ENCODE measurements at places on chromosomes 3 and 15.

DNA sequence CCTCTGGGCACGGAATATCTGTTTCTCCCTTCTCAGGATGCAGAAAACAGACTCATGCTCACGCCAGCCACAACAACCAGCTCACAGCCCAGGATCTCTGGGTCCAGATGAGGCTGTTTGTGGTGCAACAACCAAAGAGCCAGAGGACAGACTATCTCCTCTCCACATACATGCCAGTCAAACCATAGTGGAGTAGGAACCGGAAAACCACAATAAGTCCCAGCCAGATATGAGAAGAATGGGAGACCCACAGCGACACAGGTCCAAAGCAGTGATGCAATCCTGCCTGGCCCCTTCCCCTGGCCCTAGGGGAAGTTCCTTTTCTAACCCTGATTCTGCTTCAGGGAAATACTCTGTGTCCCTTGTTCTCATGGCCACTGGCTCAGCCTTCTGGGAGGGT, 27.6 kb downstream of the MEX3B start:
- DNase-seq, result no peak
- peaks cover 24% of the 10 kb centered on the region for H3K4me1 ChIP-seq
- no peaks in the 10 kb centered on the region for H3K27me3 ChIP-seq
- H3K4me3 ChIP-seq, result no peak overlapping the region

DNA sequence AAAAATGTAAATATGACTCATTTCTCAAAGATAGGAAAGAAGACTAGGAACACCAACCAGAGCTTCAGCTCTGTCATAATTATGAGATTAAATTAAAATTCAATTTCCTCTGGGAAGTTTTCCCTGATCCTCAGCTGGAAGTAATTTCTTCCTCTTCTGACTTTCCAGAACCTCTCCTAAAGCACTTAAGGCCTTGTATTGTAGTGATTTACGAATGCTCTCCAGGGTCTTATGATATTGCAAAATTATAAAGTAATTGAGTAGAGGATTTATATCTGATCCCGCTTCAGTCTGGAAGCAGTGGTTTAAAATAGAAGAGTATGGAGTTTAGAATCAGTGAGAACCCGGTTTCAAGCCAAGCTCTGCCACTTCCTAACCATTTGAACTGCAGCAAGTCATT, 279.8 kb downstream of the ZPLD1 start:
- peaks cover 12% of the 10 kb centered on the region for H3K4me1 ChIP-seq
- H3K27ac ChIP-seq, result no peak overlapping the region
- peaks cover 53% of the 10 kb centered on the region for H3K27me3 ChIP-seq
- H3K4me3 ChIP-seq, result no peak overlapping the region
- no peak for DNase-seq

- no peak overlapping the region for H3K27ac ChIP-seq
- H3K27me3 ChIP-seq, result peaks cover 36% of the 10 kb centered on the region
- no peaks in the 10 kb centered on the region for H3K4me1 ChIP-seq
- H3K36me3 ChIP-seq, result no peaks in the 10 kb centered on the region
- no peak for DNase-seq
These were observed 72.7 kb downstream of the SPSB4 start for GRCh38 chr3:141123677-141124410.

DNA sequence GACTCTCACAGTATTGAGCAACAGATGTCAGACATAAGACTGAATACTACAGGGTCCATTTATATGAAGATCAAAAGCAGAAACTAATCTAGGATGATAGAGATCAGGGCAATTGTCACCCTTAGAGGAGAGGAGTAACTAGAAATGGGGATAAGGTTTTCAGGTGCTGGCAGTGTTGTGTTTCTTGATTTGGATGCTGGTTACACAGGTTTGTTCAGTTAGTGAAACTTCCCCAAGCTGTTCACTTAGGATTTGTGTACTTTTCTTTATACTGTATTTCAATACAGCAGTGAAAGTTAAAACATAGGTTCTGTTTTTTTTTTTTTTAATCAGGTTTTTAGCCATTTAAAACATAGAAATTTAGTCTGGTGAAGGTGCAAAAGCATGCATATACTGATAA, 39.1 kb upstream of the CMTM7 start:
- H3K36me3 ChIP-seq, result no peaks in the 10 kb centered on the region
- H3K27ac ChIP-seq, result no peak overlapping the region
- H3K4me3 ChIP-seq, result no peak overlapping the region
- DNase-seq, result no peak

GRCh38 chr3:113151461-113152031, 59.8 kb upstream of the BOC start:
- no peak for DNase-seq
- H3K36me3 ChIP-seq, result no peaks in the 10 kb centered on the region
- H3K27me3 ChIP-seq, result no peaks in the 10 kb centered on the region
- H3K4me1 ChIP-seq, result peaks cover 8% of the 10 kb centered on the region
- no peak overlapping the region for H3K27ac ChIP-seq

All from MCF 10A (cell line).